ENCODE measurements at places on chromosomes 4 and X.

DNA sequence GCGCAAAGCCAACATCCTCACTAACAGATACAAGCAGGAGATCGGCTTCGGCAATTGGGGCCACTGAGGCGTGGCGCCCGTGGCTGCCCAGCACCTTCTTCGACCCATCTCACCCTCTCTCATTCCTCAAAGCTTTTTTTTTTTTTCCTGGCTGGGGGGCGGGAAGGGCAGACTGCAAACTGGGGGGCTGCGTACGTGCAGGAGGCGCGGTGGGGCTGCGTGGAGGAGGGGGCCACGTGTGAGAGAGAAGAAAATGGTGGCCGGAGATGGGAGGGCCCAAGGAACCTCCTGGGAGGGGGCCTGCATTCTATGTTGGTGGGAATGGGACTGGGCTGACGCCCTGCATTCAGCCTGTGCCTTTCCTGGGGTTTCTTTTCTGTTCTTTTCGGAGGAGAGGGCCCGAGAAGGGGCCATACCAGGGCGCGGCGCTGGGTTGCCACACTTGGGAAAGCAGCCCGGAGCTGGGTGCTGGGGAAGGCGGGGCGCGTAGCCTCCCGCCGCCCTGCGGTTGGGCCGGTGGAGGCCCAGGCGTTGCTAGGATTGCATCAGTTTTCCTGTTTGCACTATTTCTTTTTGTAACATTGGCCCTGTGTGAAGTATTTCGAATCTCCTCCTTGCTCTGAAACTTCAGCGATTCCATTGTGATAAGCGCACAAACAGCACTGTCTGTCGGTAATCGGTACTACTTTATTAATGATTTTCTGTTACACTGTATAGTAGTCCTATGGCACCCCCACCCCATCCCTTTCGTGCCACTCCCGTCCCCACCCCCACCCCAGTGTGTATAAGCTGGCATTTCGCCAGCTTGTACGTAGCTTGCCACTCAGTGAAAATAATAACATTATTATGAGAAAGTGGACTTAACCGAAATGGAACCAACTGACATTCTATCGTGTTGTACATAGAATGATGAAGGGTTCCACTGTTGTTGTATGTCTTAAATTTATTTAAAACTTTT, 4.5 kb downstream of the MID1IP1 start:
- no peak for DNase-seq

- no peak for DNase-seq
These were observed 20.5 kb upstream of the ZNF81 start for GRCh38 chrX:47815901-47816845.

DNA sequence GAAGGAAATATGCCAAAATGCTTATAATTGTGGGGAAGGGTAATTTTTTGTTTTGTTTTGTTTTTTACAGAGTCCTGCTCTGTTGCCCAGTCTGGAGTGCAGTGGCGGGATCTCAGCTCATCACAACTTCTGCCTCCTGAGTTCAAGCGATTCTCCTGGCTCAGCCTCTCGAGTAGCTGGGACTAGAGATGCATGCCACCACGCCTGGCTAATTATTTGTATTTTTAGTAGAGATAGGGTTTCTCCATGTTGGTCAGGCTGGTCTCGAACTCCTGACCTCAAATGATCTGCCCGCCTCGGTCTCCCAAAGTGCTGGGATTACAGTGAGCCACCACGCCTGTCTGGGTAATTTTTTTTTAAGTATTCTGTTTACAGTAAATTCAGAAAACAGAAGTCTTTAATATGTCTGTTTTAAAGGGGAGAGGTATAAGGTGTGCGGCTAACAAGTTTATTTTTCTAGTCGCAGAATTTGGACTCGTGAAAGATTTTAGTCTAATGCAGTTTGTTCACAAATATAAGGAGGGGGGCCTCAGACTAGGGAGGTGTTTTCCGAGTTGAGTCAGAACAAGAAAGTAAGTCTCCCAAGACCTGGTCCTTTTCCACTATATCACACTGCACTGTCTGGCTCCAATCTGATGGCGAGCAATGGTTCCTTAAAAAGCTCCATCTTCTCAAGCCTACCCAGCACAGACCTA, 1.5 kb downstream of the ACSL1 start:
- DNase-seq, result no peak

- DNase-seq, result no peak
These were observed 211.9 kb downstream of the DCAF12L2 start for GRCh38 chrX:125954236-125954635.

DNA sequence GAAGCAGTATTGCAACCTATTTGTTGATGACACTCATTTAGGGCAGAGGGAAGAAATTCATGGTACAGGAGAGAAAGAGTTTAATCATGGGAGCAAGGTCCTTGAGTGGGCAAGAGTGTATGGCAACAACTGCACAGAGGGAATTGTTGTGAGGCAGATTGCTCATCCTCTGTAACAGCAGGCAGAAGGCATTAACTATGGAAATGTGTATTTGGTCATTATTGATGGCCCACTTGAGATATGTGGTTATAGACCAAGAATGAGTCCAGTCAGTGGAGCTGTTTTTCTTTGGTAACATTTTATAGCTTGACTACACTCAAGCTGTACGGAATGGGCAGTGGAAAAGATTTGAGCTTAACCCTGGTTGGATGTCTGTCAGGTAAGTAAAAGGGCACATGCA, 15.9 kb downstream of the PLRG1 start:
- DNase-seq, result no peak

DNA sequence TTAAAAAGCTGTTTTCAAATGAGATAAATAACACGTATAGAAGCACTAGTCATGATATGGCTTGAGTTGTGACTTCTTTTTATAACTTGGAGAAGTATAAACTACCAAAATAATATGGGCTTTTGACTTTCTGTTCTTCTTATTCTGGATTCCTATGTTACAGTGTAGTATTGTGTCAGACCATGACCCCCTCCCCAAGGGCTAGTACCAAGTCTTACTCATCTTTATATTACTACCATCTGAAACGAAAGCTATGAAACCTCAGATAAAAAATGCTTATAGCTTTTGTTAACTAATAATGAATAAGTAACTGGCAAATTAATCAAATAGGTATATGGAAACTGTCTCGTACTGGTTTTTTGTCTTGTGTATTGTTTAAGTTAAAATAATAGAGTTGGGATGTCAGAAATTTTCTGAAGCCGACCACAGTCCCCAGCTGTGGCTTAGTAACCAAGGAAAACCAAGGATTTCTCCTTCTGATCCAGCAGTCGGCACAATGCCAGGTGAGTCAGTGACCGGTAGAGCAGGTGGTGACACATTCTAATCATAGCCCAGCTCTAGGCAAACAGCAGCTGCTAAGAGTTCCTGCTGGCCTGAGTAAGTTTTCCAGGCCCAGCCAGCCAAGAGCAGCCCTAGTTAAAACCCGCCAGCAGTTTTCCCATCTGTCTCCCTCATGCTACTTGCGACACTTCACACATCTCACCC, 163.3 kb upstream of the PRDX4 start:
- DNase-seq, result no peak

GRCh38 chr4:120694973-120695372, 227.6 kb downstream of the PRDM5 start:
- no peak for DNase-seq

DNA sequence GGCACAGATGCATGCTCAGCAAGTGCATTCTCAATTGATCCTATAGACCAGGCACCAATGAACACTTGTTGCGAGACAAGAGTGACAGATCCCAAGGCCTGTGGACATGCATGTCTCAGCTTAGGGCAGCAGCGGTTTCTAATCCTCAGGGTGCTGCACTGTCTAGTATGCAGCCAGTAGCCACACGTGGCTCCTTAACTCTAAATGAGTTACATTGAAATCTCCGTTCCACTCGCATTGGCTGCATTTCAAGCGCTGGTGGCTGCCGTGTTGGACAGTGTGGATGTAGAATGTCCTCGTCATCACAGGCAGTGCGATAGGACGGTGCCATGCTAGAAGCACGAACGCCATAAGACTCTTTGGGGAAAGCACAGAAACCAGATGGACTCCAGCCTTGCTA, 24.0 kb upstream of the AFAP1 start:
- DNase-seq, result no peak

DNA sequence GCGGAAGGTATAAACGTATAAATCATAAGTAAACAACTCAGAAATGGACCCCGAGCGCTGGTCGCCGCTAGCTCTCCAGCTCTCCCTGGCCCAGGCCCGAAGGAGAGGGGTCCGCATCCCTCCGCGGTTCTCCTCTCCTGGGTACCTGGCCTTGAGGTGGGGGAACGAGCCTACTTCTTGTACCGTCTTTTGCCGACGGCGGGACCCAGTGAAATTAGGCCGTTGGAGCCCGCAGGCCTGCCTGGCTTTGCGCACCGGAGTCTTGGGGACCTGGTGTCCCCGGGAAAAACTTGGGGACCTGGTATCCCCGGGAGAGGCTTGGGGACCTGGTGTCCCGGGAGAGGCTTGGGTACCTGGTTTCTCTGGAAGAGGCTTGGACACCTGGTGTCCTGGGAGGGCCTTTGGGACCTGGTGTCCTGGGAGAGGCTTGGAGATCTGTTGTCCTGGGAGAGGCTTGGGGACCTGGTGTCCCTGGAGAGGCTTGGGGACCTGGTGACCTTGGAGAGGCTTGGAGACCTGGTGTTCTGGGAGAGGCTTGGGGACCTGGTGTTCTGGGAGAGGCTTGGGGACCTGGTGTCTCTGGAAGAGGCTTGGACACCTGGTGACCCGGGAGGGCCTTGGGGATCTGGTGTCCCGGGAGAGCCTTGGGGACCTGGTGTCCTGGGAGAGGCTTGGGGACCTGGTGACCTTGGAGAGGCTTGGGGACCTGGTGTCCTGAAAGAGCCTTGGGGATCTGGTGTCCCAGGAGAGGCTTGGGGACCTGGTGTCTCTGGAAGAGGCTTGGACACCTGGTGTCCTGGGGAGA, 12.0 kb downstream of the SHOX start:
- DNase-seq, result no peak

DNA sequence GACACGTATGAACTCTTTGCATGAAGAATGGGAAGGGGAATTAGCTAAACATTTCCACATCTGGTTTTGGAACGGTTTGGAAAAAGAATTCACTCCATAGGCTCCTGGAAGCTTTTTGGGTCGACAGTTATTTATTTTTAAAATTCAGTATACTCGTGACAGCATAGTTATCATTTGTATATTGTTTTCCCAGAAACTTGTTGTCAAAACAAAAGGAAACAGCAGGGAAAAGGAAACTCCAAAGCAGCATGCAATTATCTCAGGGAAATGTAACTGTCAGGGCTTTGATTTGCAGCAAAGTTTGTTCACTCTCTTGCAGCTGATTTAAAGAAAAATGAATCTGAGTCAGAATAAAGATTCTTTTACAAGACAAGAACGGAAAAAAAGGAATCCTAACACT, 86.5 kb downstream of the PLAC1 start:
- no peak for DNase-seq

DNA sequence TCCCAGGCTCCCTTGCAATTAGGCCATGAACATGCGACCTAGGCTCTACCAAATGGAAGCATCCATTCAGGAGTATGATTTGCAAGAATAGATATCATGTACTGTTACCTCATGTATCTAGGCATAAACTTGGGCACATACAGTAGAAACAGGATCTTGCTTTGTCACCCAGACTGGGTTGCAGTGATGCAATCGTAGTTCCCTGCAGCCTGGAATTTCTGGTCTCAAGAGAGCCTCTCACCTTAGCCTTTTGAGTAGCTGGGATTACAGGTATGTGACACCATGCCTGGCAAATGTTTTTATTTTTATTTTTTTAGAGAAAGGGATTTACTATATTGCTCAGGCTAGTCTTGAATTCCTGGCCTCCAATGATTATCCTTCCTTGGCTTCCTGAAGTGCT, 994.2 kb downstream of the ADGRL3 start:
- DNase-seq, result no peak

DNA sequence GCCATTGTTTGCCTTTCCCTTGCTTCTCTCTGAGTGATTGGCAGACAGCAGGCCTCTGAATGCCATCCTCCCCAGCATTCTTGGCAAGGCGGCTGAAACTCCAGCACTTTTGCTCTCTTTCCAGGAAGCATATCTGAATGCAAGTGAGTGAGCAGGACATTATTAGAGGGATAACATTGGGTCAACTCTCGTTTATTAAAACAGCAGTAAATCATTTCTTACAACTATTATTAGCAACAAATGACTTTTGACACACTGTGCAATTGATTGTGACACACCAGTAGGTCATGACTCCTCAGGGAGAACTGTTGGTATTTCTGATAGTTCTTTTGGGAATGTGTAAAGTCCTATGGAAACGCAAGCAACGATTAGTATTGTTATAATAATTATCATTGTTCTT, 103.8 kb downstream of the EFNB1 start:
- no peak for DNase-seq

DNA sequence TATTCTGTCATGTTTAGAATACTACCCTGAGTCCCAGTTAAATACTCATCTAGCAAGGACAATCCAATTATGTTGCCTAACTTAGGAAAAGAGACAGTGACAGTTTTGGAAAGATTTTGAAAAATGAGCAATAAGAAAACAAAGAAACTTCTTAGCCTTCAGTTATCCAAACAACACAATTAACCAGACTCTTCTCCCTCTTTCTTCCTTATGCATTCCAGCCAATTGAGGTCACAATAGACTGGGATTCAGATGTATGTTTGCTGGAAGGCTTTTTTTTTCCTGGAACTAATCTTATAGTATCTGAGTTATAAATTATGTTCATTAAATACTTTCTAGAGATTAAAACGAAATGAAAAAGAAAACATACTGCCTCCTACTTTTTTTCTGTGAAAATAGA, 109.6 kb downstream of the GUCY2F start:
- DNase-seq, result no peak

- no peak for DNase-seq
These were observed 524.2 kb downstream of the FAT4 start for GRCh38 chr4:125838924-125839323.

GRCh38 chrX:29431895-29432294, 783.5 kb upstream of the MAGEB2 start:
- no peak for DNase-seq

DNA sequence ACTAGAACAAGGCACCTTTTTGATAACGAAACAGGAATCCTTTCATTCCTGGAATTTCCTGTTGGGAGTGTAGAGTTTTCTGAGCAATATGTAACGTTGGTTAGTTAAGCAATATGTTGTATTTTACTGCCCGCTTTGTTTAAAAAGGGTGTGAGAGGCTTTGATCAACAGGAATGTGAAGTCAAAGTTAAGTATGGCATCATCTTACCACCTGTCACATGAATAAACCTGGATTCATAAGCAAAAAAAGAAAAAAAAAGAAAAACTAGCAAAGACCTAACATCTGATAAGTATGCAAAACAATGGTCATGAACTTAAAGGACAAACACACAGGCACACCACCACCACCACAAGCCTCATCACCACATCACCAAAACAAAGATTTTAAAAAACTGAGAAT, 7.1 kb upstream of the CXCL5 start:
- no peak for DNase-seq
